ENCODE measurements at places on chromosomes 7 and 10. TPM values are rescaled to one million over a fixed set of nuclear protein-coding genes. Genes with fewer than 3 reads are reported as not detected.

- H3K27ac ChIP-seq: no peak overlapping the region
- H3K4me1 ChIP-seq: no peaks in the 10 kb centered on the region
- H3K27me3 ChIP-seq: no peaks in the 10 kb centered on the region
- DNase-seq: no peak
- no peaks in the 10 kb centered on the region for H3K36me3 ChIP-seq
These were observed 638.5 kb upstream of the DPP6 start for GRCh38 chr7:153413540-153414287.

The MLXIPL gene
- total RNA-seq: 1.9 TPM

- no peaks in the 10 kb centered on the region for H3K27me3 ChIP-seq
- H3K27ac ChIP-seq: no peak within 1 kb of the TSS
- no peaks in the 10 kb centered on the region for H3K36me3 ChIP-seq
- H3K4me3 ChIP-seq: no peak within 1 kb of the TSS
- no peaks in the 10 kb centered on the region for H3K4me1 ChIP-seq
These were observed at the start of gene MAT1A for GRCh38 chr10:80289451-80290287. Gene MAT1A (minus strand): TSS chr10:80289658. CDS start chr10:80289423, 235 bp downstream.

DNA sequence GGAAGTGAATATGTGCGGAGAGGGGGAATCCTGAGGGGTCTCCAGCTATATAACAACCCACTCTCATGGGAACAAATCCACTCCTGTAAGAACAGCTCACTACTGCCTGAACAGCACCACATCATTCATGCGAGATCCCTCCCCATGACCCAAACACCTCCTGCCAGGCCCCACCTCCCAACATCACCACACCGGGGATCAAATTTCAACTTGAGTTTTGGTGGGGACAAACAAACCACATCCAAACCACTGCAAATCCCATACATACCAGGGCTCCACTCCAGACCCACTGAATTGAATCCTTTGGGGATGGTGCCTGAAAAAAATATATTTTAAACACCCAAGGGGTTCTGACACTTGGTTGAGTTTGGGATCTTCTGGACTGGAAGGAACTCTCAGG lies 181.5 kb upstream of the PLXNA4 start:
- no peak overlapping the region for H3K27ac ChIP-seq
- no peak for DNase-seq
- no peaks in the 10 kb centered on the region for H3K4me1 ChIP-seq
- no peaks in the 10 kb centered on the region for H3K36me3 ChIP-seq
- H3K27me3 ChIP-seq: no peaks in the 10 kb centered on the region

The FKBP9 gene
- total RNA-seq: 301 TPM

GRCh38 chr7:370259-370625 lies 80.3 kb downstream of the FOXL3 start:
- no peaks in the 10 kb centered on the region for H3K27me3 ChIP-seq
- no peak for DNase-seq
- H3K36me3 ChIP-seq: no peaks in the 10 kb centered on the region
- no peaks in the 10 kb centered on the region for H3K4me1 ChIP-seq
- no peak overlapping the region for H3K4me3 ChIP-seq
- no peak overlapping the region for H3K27ac ChIP-seq

Measured in uterus (tissue), 4 donors.